ENCODE measurements at places on chromosomes 2 and 18.

- DNase-seq: no peak
These were observed 115.7 kb downstream of the HNMT start for GRCh38 chr2:138079976-138080375.

- DNase-seq: no peak
These were observed 284.7 kb upstream of the RAB12 start for GRCh38 chr18:8324343-8325065.

DNA sequence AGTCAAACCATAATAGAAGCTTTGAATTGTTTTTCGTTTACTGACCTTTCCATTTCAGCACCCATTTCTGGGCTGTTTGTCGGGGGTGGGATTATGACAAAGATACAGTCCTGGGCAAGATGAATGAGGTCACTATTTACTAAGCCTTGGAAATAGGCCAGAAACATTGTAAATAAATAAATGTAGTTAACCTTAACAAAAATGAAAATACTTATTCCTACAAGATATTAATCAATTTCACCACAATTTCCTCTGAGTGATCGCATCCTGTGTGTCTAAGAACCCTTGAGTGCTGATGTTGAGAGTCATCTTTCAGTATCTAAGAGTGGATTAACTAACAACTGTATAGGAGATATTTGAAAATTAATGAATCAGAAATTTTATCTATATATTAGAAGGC is 14.0 kb downstream of the ITGA4 start:
- peak; percentile 53 for DNase-seq

- DNase-seq: no peak
These were observed 826.2 kb upstream of the DDX18 start for GRCh38 chr2:116988303-116988702.

DNA sequence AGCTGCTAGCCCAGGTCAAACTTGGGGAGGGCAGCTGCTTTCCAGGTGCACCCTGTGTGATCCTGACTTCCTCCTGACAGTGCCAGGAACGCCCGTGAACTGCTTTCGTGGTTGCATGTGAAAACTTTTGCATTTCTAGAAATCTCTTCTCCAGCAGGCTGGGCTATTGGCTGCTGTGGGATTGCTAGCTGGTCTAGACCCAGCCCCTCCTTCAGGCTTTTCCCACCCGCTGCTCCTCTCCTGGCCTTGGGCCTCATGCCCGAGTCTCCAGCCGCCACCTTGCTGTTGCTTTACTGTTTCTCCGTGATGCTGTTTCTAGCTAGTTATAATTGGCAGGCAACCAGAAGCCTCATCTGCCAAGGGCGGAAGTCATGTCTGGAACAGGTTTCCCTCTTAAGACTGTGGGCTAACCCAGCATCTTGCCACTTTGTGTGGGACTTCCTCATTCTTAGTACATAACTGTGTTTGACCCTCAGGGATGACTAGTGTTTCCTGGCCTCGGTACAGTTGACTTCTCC is 27.0 kb upstream of the MGAT4A start:
- peak; percentile 73 for DNase-seq

GRCh38 chr2:108988076-108988795 is 784 bp downstream of the EDAR start:
- DNase-seq: no peak

All from CD4-positive, alpha-beta T cell treated with Interleukin-15 for 4 hours (primary cell).